NCI-H1436 (cell line): ENCODE measurements at places on chromosomes 4 and X.

DNA sequence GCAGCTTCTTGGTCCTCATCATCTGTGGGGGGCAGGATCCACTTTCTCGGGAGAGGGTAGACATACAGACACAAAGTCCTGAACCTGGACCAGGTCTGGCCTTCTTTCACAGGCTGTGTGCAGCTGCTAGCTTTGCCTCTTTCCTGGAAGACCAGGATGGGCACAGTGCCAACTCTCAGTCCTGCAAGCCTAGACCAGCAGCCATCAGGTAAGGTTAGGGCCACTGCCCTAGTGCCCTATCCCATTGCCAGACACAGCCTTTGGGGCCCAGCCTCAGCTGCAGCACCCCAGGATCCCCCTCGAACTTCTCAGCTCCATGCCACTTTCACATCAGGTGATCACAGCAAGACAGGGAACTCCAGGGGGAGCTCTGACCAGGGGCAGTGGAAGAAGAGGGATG, 38.4 kb downstream of the ZNF185 start:
- no peak for DNase-seq

DNA sequence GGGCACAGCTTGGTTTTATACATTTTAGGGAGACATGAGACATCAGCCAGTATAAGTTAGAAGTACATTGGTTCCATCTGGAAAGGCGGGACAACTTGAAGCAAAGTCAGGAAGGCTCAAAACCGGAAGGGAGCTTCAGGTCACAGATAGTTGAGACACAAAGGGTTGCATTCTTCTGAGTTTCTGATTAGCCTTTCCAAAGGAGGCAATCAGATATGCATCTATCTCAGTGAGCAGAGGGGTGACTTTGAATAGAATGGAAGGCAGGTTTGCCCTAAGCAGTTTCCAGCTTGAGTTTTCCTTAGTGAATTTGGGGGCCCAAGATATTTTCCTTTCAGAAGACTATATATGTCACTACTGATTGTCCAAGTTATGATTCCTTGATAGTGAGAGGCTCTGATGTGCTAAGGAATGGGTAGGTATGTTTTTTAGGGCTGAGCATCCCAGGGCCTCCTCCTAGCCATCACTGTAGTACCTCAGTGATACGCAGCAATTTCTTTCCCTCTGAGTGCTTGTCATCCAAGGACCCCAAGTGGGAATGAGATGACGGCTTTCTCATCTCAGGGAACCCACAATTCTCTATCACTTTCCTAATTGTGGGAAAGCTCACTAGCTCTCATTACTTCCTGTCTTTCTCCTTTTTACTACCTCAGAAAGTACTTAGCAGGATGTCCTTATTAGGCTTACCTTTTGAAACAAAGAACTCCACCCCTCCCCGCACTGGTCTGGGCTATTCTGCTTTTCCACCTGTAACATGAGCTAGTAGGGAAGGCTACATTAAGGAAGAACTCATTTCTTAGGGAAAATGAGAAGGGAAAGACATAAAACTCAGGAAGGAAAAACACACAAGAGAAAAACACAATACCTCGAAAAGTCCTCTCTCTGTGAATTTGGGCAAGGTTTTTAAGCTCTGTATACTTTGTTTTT, 632.7 kb downstream of the RAPGEF2 start:
- no peak for DNase-seq

GRCh38 chrX:100194082-100194775, 215.8 kb downstream of the PCDH19 start:
- DNase-seq: no peak

DNA sequence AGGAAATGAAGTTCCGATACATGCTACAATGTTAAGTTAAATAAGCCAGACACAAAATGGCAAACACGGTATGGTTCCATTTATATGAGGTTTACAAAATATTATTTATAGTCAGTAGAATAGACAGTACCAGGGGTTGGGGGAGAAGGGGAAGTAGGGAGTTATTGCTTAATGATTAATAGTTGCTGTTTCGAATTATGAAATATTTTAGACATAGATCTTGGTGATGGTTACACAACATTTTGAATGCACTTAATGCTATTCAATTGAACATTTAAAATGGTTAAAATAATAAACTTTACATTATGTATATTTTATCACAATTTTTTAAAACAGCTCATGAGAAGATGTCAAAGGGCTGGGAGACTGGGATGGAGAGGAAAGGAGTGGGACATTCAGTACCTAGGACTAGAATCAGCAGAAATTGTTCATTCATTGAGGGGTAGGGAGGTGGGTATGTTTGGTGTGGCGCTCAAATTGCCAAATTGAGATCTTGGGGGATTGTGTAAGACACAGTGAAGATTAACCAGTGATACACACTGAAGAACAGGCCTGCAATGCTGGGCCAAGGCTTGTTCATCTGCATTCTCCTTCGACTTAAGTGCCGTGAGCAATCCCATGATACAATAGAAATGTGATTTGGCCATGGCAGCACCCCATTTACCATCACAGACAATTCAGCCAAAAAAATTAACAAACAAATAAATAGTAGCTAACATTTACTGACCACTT, 165.6 kb upstream of the GALNT7 start:
- no peak for DNase-seq

- no peak for DNase-seq
Measured at GRCh38 chr4:171621646-171622045, 191.6 kb upstream of the GALNTL6 start.
